Transverse colon (tissue), 4 donors: ENCODE measurements at places on chromosomes 3 and 15.

DNA sequence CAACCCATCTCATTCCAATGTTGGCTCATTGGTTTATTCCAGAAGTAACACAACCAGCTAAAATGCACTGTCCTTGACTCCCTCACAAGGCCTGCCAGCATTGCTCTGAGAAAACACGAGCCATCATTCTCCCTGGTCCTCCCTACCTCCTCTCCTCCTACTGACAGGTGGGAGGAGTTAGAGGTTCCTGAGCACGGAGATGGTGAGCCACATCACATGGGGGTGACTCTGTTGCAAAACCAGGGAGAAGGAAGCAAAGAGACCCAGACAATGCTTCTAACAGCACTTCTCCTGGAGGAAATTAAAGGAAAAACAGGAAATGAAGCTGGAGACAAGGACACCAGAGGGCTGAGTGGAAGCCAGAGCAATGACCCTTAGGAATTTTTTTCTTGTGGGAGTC is 667.4 kb downstream of the NTRK3 start:
- no peak for DNase-seq

DNA sequence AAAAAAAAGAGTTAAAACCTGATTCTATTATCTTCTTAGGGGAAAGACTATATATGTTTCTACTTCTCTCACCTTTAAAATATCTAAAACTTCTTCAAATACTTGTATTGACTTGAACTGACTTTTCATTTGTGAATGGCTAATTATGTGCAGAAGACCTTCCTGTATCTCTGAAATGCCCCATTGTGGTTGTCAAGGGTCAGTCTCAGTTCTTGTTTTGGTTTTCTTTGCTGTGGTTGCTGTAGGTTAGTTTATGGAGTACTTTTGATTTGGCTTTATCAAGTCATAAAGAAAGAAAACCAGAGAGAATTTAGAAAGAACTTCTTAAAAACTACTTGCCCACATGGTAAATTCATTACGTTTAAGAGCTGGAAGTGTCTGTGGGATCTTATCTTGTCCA is 345.3 kb upstream of the POU1F1 start:
- DNase-seq = no peak

DNA sequence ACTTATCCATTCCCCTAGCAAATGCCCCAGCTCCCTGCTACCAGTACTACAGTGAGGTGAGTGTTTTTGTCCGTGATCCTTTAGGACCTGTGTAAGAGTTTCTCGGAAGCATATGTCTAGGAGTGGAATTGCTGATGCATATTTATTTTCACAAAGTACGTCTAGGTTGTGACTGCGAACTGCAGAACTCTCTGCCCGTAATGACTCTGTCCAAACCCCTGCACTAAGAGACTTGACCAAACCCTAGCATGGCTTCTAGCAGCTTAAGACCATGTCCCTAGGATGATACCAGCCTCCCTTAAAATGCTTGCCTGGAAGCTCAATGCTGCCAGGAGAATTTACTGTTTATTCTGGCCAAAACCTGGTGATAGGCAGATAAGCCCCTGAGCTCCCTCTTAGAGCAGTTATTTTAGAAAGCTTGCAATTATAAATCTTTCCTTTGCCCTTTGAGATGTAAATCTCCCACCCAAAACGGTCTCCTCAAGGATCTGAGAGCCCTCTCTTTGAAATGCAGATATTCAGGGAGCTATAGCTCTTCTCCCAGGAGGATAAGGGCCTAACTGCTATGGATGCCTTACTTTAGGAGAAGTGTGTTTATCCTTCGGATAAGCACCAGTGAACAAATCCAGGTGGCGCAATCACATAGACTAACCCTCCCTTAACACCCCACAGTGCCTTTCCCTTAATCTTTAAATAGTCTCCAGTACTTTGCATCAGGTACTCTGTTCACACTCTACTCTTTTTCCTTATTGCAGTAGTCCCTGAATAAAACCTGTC is 14.7 kb upstream of the CA12 start:
- DNase-seq = peak; percentile 43

GRCh38 chr15:39491886-39492490 is 88.9 kb upstream of the THBS1 start:
- no peak for DNase-seq

GRCh38 chr3:5187156-5187919 is at the start of gene EDEM1:
Gene EDEM1, plus strand, starts transcription at chr3:5187707. Its CDS starts 99 bp downstream, at chr3:5187806.
- DNase-seq = peak; percentile 97

- DNase-seq = no peak
These were observed 98.3 kb upstream of the SPATA12 start for GRCh38 chr3:56962206-56962605.

DNA sequence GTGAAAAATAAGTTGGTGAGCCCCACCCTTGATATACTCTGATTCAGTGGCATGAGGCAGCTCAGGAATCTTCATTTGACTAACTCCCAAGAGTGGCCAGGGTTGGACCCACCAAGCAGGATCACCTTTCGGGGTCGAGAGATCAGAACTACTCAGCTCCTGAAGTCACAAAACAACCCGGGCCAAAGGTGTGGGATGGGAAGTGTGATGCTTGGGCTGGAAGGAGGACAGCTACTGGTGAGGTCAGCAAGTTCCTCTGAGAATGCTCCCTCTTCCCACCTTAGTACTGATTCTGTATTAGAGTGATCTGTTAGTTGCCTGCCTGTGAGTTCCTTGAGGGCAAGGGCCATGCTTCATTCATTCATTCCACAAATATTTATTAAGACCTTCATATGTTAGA is 15.1 kb downstream of the ESYT3 start:
- DNase-seq = no peak

GRCh38 chr15:45731343-45731742 is 96.5 kb downstream of the SQOR start:
- DNase-seq = no peak

DNA sequence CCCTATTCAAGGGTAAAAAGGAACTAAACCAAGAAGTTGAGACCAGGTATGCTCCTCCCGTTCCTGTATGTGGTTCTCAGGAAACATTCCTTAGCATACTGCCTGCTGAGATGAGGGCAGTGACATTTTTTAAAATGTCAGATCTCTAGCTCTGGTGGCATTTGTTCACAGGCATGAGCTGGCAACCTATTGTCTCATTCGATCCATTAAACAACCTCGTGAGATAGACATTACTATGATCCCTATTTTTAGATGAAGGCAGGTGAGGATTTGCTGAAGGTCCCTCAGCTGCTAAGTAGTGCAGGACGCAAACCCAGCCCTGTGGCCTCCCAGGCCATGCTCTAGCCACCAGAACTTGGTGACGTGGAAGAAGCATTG is 74.9 kb downstream of the SIDT1 start:
- no peak for DNase-seq

DNA sequence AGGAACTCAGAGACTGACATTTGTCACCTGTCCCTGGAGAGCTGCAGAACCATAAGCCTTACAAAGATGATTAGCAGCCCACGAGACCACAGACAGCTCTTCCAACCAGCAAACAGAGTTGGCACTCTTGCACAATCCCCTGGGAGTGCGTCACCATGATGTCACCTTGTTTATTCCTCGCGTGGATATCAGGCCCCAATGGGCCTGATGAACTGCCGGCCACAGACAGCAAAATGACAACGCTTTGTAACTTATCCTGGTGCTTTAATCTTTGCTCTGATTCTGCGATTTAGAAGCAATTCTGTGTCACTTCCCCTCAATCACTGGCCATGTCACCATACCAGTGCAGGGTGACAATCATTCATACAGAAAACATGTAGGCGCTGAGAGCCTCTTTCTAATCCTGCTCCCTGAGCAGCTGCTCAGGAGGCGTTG is 89.2 kb downstream of the TAMM41 start:
- no peak for DNase-seq

GRCh38 chr3:159760046-159760445 is 228.6 kb upstream of the IL12A start:
- no peak for DNase-seq

DNA sequence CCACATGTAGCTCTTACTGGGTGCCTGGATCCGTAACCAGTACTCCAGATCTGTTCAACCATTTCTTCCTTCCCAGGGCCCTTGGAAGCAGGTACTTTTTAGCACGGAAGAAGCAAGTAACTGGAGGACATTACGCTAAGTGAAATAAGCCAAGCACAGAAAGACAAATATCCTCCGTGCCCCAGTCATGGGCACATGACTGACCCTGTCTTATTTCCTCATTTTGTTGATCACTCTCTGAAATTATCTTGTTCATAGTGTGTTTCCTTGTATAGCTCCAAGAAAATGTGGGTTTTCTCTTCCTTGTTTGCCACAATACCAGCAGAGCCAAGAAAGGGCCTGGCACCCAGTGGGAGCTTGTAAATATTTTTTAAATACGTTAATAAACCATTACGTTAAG is 32.2 kb upstream of the MTMR14 start:
- DNase-seq = no peak

GRCh38 chr3:57160765-57161538 is 4.2 kb downstream of the IL17RD start:
- DNase-seq = no peak

DNA sequence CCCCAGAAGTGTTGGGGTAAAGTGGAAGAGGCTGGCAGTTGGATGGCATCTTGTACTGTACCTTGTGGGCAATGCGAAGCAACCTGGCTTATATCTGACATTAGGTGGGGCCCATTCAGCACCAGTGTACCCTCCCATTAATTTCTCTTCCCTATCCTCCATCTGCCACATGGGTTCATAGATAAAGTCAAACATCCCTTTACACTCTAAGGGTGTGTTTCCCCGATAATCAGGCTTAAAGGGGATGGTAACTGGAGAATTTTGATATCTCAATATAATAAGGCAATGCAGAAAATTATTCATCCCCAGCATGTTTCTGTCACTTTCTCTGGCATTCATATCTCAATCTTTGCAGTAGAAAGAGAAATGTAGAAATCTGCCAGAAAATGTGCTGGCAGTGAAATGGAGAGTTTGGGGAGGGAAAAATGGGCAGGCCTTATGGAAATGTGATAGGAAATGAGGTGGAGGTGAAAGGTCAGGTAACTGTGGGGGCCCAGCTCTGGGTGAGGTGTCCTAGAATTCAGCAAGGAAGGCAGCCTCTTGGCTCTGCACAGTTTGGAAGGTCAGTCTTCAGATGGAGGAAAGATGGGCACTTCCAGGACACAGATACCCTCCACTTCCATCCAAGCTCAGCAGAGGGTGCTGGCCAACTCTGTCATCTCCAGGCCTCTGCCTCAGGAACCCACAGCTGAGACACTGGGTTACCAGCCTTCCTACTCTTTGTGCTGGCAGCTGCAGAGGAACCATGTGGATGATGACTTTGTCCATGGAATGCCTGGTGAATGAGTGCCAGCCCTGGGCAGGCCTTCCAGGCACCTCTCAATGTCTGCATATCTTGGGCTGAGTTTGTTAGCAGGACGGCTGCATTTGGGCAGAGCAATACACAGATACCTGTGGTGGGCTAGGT is 325.9 kb upstream of the CTDSPL start:
- DNase-seq = no peak

DNA sequence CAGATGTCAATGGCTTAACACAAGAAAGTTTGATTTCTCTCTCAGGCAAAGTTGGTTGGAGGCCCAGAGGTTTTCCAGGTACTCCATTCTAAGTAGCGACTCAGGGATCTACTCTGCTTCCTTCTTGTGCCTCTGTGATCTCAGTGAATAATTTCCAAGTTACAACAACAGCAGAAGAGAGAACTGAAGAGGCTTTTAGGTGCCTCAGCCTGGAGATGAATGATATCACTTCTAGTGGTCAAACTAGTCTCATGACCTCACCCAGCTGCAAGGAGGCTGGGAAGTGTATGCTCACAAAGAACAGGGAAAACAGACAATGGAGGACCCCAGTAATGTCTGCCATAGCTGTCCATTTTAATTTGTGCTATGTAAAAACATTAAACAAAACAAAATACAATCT is 4.6 kb upstream of the PRICKLE2 start:
- no peak for DNase-seq

DNA sequence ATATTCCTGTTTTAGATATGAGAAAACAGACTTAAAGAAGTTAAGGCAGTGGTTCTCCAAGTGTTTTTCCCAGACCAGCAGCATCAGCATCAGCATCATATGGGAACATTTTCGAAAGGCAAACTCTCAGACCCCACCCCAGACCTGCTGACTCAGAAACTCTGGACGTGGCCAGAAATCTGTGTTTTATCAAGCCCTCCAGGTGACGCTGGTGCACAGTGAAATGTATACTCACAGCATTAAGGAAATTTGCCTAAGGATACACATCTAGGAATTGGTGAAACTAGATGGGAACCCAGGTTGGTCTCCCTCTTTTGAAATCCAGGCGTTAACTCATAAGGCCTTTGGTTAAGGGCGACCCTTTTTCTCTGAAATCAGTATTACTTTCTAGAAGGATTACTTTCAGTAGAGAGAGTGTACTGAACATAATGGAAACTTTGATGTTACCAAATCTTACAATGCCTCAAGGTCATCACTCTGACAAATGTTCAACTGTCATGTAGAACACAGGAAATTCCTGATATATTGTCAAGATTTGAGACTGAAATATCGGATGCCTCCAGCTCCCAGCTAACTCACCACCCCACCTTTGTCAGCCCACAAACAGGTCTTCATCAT is 910.2 kb downstream of the ROBO1 start:
- no peak for DNase-seq

GRCh38 chr3:144458283-144458682 is 486.7 kb downstream of the DIPK2A start:
- no peak for DNase-seq

DNA sequence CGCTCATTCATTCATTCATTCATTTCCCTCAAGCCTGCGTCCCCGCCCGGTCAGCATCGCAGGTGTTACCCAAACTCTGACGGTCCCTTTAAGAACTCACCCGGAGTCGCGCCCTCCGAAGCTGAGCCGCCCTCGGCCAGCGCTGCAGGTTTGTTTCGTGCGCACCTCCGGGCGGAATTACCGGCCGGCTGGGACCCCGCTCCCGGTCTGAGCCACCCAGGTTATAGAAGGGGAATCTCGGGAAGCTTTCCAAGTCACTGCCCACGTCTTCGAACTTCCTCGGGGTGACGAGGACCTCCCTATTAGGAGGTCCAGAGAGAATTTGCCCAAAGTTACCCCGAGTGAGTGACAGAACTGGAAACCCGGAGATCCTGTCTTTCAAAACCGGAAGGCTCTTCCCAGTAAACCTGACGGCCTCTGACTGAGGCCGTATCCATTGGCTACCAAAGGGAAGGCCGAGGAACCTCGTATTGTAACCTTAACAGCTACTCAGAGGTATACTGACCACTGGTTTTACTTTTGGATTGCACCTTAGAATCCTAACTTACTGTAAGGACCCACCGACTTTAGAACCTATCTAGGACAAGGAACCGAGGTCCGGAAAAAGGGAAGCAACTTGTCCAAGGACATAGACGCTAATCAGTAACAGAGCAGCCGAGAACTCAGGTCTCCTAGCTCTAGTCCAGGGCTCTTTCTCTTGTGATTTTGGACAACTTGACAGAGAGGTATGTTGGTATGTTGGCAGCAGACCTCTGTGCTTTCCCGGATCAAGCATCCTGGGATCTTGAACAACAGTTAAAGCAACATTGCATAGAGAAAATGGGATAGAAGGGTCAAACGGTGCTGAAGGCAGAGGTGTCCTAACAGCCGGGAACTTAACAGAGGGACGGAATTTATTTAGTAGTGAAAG is 788 bp upstream of the DLG1 start:
- peak; percentile 79 for DNase-seq
